ENCODE measurements at places on chromosomes 7 and 10.
A peak's percentile ranks its signal among the peaks of the same experiment; 100 is the strongest.

DNA sequence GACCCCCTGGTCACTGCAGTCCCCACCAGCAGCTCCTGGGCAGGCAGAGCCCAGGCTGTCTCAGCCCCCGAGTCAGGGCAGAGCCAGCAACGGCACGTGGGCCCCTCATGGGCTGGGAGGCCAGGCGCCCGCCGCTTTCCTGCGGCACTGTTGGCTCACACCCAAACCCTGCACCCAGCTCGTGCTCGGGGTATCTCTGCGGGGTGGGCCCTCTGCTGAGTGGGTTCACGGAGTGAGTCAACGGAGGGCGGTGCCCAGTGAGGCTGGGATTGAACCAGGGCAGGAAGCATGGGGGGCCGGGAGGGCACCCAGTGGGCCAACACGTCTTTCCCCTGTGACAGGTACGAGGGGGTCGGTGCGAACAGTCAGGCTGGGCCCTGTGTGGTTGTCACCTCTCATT lies 28.9 kb downstream of the ADAP1 start:
- no peak for DNase-seq

DNA sequence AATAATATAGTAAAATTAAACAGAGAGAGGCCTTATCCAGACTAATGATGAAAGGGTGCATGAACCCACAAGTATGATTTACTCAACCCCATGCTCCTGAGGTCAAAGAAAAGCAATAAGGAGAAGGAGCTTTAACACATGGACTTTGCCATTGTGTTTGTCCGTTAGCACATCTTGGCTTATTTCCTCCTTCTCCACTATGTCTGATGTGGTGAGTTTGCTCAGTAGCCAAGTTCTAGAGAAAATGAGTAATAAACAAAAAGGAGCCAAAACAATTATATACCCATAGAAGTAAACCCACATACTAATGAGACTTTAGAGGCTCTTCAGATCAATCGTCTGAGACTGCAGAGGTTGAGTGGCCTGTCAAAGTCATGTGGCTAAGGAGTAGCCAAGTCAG lies 26.1 kb upstream of the ADD3 start:
- no peak for DNase-seq

GRCh38 chr10:29798921-29799690 lies 164.3 kb upstream of the SVIL start:
- no peak for DNase-seq

- no peak for DNase-seq
Measured at GRCh38 chr7:35753761-35754603, 46.9 kb upstream of the SEPTIN7 start.

GRCh38 chr7:150468241-150468640 lies 17.8 kb downstream of the GIMAP8 start:
- DNase-seq = no peak

GRCh38 chr7:31443457-31443856 lies 70.4 kb upstream of the ITPRID1 start:
- DNase-seq = peak; percentile 60

DNA sequence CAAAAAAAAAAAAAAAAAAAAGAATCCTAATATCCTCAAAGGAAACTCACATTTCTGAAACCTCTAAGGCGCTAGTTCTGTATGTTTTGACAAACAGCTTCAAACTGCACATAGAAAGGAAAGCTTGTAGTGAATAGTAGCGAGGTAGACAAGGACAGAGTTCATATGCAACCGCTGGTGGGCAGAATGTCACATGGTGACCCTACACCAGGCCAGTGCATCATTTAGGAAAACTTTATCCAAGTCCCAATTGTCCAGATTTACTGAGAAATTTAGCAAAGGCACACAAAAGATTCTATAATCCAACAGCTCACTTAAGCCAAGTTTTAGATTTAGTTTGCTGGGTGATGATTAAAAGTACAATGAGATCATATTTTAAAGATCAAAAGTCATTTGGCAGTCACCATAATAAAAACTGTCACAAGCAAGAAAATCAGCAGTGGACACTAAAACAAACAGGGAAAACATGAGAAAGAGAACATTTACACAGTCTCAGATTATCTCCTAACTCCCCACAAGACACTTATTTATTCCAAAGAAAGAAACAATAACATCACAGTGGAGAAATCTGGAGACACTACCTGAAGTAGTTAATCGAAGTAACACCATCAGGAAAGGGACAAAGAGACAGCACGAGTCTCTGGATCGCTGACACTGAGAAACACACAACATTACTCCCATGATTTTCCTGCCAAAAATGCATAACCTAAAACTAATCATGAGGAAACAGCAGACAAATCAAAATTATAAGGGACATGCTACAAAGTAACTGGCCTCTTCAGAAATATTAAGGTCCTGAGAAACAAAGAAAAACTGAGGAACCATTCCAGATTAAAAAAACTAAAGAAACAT lies 20.2 kb downstream of the FAM204A start:
- no peak for DNase-seq

DNA sequence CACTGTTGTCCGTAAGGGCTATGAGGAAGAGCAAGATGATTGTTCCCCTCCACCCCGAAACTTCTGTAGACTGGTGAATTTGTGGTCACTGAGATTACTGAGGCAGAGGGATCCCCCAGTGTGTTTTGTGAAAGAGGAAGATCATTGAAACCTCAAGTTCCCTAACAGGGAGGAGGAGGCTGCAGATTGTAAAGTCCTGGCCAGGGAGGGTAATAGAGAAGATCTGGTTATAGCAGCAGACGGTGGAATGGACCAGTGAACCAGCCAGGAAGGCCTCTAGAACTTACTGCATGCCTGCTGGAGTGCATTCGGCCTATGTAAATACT lies 31.1 kb downstream of the LMTK2 start:
- no peak for DNase-seq

DNA sequence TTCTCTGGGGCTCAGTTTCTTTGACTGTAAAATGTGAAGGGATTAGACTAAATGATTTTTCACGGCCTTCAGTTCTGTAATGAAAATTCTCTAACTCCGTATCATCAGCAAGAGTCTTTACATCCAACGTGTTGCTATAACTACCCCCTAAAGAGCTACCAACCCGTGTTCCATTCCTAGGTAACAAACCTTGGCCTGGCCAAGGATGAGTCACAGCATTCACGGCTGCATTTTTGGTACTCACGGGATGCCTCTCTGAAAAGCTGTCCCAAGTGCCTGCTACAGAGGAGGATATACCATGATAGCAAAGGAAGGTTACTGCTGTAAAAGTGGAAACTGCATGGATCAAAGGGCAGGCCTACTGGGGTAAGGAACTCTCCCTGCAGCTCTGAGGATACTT lies 5.9 kb downstream of the LRRC4 start:
- no peak for DNase-seq

DNA sequence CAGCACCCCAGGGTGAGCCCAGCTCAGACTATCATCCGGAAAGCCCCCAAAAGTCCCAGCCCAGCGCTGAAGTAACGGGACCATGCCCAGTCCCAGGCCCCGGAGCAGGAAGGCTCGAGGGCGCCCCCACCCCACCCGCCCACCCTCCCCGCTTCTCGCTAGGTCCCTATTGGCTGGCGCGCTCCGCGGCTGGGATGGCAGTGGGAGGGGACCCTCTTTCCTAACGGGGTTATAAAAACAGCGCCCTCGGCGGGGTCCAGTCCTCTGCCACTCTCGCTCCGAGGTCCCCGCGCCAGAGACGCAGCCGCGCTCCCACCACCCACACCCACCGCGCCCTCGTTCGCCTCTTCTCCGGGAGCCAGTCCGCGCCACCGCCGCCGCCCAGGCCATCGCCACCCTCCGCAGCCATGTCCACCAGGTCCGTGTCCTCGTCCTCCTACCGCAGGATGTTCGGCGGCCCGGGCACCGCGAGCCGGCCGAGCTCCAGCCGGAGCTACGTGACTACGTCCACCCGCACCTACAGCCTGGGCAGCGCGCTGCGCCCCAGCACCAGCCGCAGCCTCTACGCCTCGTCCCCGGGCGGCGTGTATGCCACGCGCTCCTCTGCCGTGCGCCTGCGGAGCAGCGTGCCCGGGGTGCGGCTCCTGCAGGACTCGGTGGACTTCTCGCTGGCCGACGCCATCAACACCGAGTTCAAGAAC lies 1.1 kb downstream of the VIM start:
- peak; percentile 82 for DNase-seq

DNA sequence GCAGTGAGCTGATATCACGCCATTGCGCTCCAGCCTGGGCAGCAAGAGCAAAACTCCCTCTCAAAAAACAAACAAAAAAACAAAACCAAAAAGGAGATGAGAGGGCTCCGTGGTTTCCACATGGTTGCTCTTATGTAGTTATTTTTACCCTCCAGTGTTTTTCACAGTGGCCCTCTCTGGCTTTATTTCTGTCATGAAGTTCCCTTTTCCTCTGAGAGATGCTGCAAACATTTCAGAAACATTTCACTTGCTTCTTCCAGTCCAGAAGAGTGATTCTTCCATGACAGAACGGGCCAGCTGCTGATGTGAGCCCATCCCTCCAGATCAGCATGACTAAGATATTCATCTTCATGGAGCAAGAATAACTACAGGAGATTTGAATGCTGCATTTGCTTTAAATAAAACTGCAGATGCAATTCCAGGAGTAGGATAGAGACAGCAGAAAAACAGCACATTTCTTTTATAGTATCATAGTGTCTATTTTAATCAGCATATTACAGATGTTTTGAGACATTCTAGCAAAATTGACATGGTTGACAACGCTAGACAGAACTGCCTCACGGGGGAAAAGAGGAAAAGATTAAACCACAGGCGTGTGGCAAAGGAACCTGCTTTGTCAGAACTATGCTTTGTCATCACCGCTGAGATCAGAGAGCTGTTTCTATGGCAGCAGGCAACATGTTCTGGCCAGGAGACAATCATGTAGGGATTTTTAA lies 40.3 kb downstream of the NRCAM start:
- DNase-seq = peak; percentile 30

- DNase-seq = peak; percentile 33
Measured at GRCh38 chr10:75672842-75673241, 241.4 kb downstream of the LRMDA start.

DNA sequence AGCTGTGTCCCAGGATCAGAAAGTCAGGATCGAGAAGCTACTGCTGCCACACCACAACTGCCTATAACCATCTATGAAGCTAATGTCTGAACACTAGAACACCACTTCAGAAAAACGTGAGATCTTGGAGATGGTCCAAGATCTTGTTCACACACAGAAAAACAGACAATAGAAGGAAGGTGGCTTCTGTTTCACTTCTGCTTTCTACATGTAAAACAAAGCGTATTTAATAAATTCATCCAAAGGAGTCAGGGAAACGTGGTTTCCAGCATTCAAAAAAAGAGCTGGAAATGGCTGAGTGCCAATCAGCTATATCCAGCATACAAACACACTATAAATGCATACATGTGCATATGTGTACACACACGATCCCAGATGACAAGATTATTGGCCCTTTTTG lies 70.2 kb upstream of the CCDC71L start:
- peak; percentile 40 for DNase-seq

- no peak for DNase-seq
Measured at GRCh38 chr10:47054974-47055373, 143.7 kb downstream of the PTPN20 start.

DNA sequence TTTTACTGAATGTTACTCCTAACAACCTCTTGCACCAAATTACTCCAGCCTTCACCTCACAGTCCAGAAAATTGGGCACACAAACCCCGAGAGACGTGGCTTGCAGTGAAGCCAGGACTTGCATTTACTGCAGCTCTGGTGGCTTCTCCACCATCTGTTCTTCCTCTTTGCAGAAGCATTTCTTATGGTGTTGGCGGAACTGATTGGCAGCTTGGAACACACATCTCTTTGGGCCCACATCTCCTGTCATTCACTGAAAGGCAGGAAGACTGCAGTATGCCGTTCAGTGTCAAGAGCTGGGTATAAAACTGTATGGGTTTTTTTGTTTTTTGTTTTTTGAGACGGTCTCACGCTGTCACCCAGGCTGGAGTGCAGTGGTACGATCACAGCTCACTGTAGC lies 38.3 kb upstream of the PRKAR1B start:
- DNase-seq = no peak

DNA sequence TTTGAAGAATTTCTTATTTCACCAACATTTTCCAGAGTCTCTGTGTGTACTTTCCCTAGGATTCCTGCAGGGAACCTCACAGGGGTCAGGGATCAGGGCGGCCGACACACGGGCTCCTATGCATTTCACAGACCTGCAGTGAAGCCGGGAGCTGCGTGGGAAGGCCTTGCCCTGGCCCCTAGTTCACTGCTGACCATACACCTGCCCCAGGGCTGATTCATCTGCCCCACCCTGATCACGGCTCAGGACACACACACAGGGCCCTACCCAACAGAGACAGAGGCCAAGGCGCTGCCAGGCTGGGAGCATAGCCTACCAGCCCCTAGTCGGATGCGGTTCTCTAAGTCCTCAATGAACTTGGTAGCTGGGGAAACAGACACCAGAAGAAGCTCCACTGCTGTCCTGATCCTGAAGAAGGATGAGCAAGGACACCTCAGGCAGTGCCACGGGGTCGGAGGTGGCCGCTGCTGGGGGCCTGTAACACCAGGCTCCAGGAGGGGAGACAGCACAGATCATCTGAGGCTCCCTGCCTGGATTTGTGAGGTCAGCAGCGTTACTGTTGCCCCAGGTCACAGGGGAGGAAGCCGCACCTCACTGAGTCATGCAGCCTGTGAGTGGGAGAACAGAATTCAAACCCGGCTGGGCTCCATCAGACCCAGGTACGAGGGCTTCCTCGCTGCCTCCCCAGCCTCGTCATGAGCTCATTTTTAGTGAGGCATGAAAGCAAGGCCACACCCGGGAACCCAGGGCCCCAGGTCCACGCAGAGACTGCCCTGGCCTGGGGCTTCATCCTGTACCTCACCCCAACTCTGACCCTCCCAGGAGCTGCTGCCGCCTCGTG lies 278.8 kb upstream of the PPP2R2D start:
- no peak for DNase-seq

DNA sequence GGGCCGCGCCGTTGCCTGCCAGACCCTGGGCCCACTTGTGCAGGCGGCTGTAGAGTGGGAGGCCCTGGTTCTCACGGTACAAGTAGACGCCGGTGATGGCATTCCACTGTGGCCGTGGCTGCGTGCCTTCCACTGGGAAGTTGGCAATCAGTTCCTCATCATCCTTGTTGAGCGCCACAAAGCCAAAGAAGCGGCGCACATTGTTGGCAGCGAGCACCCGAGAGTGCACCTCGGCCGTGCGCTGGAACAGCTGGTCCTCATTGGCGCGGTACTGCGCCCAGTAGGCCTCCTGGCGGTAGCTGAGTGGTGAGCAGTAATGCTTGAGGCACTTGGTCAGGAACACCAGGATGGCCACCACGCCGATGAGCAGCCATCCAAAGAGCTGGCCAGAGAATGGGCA lies 5.0 kb downstream of the CALHM2 start:
- DNase-seq = no peak

GRCh38 chr7:38748056-38748610 lies 117.0 kb upstream of the AMPH start:
- no peak for DNase-seq

DNA sequence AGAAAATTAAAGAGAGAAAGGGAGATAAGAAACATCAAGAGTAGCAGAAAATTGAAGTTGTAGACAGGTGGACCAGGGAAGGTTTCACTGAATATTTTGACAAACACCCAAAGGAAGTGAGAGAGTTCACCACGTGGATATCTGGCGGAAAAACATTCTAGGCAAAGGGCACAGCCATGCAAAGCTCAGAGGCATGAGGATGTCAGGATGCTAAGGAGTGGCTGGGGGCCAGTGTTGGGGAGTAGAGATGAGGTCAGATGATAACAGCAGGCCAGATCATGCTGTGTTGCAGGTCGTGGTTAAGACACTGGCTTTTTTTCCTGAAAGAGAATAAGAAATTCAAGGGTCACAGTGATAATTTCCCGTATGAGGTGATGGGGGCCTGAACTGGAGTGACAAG lies 181.9 kb downstream of the DGKI start:
- DNase-seq = no peak

All from kidney capillary endothelial cell (primary cell).